Osteocyte (in vitro differentiated cells): ENCODE measurements at places on chromosomes 11 and 22. TPM values are rescaled to one million over a fixed set of nuclear protein-coding genes. Genes with fewer than 3 reads are reported as not detected.
A peak's percentile ranks its signal among the peaks of the same experiment; 100 is the strongest.

DNA sequence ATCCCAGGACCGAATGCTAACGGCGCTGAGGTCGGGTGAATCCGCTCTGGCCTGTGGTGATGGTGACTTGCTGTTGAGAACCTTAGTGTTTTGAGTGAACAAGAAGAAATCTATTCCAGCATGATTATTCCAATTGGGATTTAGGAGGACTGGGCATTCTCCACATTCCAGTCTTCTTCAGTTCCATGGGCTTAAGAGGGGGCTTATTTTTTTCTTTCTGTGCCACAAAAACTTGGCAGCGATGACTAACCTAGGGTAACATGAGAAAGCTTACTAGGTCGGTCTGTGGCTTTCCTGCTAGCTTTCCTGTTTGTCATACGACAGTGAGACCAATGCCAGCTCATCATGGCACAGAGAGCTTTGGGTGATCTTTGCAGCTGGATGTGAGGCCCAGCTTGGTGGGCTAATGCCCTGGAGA lies 62.9 kb upstream of the ATXN10 start:
- H3K27ac ChIP-seq: peak overlapping the region; percentile 82
- no peak overlapping the region for H3K4me3 ChIP-seq
- DNase-seq: no peak
- H3K4me1 ChIP-seq: peaks cover 34% of the 10 kb centered on the region

DNA sequence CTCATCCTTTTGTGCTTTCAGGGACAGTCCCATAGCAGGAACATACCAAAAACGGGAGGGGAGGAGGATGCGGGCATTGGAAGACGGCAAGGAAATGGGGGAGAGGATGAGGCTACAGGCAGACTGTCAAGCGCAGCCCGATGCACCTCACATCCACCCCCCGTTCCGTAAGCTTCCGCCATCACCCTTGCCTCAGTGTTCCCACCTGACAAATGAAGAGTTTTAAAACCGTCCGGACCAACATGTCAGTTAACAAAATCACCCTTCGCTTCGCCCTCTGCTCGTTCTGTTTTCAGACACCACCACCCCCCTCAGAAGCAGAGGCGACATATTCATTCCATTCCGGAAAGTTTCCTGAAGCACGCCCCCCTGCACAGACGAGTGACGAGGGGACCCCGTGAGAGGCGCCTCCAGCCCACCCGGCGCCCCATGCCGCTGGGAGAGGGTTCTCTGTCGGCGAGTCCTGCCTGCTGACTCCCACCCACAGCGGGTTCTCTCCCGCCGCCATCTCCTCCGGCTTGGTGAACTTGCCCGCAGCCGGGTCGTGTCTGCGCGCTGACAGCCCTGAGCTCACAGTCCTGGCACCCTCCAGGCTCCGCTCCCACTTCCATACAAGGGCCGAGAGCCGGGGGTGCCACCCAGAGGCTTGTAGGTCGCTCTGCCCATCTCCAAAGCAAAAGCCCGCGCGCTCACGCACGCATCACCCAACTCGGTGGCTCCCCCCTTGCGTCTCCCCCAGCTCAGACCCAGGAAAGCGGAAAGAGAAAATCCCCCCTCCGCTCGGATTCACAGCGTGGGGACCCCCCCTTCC lies 1.5 kb downstream of the IGSF9B start:
- DNase-seq: no peak
- no peaks in the 10 kb centered on the region for H3K36me3 ChIP-seq
- peak overlapping the region; percentile 68 for H3K4me3 ChIP-seq
- H3K27me3 ChIP-seq: peaks cover 63% of the 10 kb centered on the region
- peaks cover 30% of the 10 kb centered on the region for H3K4me1 ChIP-seq
- H3K27ac ChIP-seq: no peak overlapping the region

DNA sequence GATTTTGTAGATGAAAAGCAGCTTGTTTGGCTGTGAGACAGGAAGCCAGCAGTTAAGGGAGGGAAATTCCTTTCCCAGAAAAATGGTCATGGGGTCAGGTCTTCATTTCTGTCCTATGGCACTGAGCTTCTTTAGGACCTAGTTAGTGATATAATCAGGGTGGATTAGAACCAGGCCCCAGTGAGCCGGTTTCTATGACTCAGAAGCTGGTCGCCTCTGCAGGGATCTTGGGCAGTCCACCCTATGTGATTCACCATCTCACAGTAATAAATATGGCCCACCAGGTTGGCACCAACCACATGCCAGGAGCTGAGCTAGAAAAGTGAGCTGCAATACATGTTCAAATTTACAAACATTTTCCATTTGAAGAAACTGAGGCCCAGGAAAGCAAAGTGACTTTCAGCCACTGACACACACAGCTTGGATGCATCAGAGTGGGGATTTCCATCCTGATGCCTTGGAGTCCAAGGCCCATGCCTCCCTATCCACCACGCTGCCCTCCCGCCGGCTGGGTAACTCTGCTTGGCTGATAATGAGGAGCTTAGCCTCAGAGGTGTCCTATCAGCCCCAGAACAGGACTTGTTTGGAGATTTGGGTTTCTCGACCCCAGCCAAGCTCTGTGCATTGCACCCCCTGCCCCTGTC lies 42.0 kb downstream of the CD82 start:
- no peaks in the 10 kb centered on the region for H3K27me3 ChIP-seq
- H3K36me3 ChIP-seq: peaks cover 2% of the 10 kb centered on the region
- DNase-seq: no peak

DNA sequence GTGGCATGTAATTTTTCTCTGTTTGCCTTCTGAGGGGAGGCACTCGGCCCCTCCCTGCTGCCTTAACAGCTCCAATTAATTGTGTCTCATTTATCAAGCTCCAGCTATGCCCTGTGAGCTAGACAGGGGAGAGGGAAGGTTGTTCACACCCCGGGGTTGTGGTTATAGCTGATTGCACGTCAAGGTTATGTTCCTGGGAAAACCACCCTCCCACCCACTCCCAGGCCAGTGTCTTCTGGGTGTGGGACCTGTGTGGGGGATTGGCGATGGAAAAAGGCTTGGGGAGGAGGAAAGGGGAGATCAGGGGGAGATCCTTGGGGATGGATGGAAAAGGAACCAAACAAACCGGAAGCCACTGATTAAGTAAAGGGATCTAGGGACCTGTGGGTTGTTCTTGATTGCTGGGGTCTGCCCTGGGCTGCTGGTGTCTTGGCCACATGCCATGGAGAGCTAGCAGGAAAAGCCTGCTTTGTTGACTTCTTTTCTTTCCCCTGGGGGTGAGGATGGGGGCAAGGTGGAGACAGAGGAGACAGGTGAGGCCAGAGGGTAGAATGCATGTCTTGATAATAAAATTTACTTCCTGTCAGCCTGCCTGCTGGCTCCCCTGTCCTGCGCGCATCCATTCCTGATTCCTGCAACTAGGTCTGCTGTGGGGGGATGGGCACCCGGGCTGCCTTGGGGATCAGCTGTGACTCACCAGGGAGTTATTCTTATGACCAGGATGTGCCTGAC lies 13.5 kb upstream of the SORL1-AS1 start:
- H3K4me3 ChIP-seq: no peak overlapping the region
- no peaks in the 10 kb centered on the region for H3K27me3 ChIP-seq
- H3K4me1 ChIP-seq: peaks cover 50% of the 10 kb centered on the region

GRCh38 chr11:118059246-118059940 lies 17.5 kb upstream of the TMPRSS4 start:
- H3K27me3 ChIP-seq: peaks cover 7% of the 10 kb centered on the region
- H3K4me1 ChIP-seq: no peaks in the 10 kb centered on the region
- H3K36me3 ChIP-seq: no peaks in the 10 kb centered on the region
- H3K4me3 ChIP-seq: no peak overlapping the region
- no peak for DNase-seq

DNA sequence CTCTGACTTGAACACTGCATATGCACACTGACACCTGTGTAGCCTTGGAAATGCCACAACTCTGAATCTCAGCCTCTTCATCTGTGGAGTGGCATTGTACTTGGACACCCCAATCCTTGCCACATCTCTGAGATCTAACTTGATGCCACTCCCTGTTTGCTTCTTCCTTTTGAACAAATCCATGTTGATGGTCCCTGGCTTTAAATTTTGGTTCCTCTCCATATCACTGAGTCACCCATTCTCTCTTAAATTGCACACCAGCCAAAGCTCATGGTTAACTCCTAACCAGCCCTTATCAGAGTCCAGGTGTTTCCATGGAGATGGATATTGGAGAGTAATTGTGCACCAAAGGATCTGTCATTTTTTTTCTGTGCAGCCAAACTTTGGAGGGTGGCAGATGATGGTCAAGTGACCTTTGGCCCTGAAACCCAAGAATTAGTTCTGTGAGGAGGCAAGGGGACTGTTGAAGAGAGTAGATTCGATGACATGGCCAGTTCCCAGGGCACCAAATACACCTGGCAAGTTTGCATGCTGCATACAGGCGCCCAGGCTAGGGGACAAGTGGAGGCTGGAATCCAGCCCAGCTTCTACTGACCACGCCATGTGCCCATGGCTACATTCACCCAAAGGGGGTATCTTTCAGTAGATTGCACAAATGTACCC lies 25.1 kb upstream of the PAMR1 start:
- no peak overlapping the region for H3K4me3 ChIP-seq
- H3K4me1 ChIP-seq: peaks cover 49% of the 10 kb centered on the region
- H3K27ac ChIP-seq: no peak overlapping the region

GRCh38 chr11:12185914-12186313 lies 75.5 kb downstream of the MICAL2 start:
- no peaks in the 10 kb centered on the region for H3K27me3 ChIP-seq
- H3K27ac ChIP-seq: peak overlapping the region; percentile 32

- DNase-seq: no peak
- no peak overlapping the region for H3K27ac ChIP-seq
- no peaks in the 10 kb centered on the region for H3K4me1 ChIP-seq
- H3K4me3 ChIP-seq: no peak overlapping the region
- no peaks in the 10 kb centered on the region for H3K36me3 ChIP-seq
These were observed 47.8 kb downstream of the BRSK2 start for GRCh38 chr11:1437500-1437899.

- DNase-seq: no peak
- peaks cover 2% of the 10 kb centered on the region for H3K36me3 ChIP-seq
- peaks cover 25% of the 10 kb centered on the region for H3K4me1 ChIP-seq
- H3K27me3 ChIP-seq: no peaks in the 10 kb centered on the region
These were observed 2.9 kb downstream of the FAM118B start for GRCh38 chr11:126214441-126214840.

GRCh38 chr11:119205080-119205479 lies 1.1 kb upstream of the CBL start:
- DNase-seq: no peak
- H3K4me1 ChIP-seq: peaks cover 26% of the 10 kb centered on the region
- peaks cover 2% of the 10 kb centered on the region for H3K27me3 ChIP-seq
- H3K36me3 ChIP-seq: no peaks in the 10 kb centered on the region
- H3K4me3 ChIP-seq: peak overlapping the region; percentile 86

DNA sequence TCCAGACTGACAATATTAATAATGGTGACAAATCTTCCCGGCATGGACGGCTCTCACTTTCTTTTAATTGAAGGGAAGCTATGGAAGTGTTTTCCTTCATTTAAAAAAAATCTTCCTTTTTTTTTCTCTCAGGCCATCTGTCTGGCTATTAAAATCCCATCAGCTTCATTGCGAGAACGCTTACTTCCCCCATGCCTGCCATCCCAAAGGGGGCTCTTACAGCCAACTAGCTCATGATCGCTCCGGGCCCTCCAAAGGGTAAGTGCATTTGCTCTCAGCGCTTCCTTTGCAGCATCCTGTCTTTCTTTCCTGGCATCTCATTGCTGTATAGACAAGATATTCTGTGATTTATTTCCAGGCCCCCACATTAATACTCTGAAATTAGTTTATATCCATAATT lies 20.7 kb downstream of the CACNG2 start:
- no peak for DNase-seq
- H3K27ac ChIP-seq: no peak overlapping the region
- peaks cover 51% of the 10 kb centered on the region for H3K27me3 ChIP-seq
- peaks cover 3% of the 10 kb centered on the region for H3K4me1 ChIP-seq
- no peak overlapping the region for H3K4me3 ChIP-seq

Gene OR4D5
- total RNA-seq: not detected in 2 replicates

Gene KRTAP5-8
- total RNA-seq: not detected in 2 replicates

Gene RAPSN
- 0.24 and 0.42 TPM in 2 replicates for total RNA-seq

Gene PAMR1
- total RNA-seq: 3.8 and 4.4 TPM in 2 replicates

Gene TMEM86A
- 5.2 and 7.6 TPM in 2 replicates for total RNA-seq

Gene AMOTL1
- total RNA-seq: 66.6 and 71.7 TPM in 2 replicates
